Activated naive CD4-positive, alpha-beta T cell treated with anti-CD3 and anti-CD28 coated beads, Interleukin-2, amount 50 U/mL, for 16 hours (primary cell): ENCODE measurements at places on chromosomes 6 and 20.

GRCh38 chr6:135226537-135226936 lies 45.4 kb downstream of the MYB start:
- no peak for DNase-seq

- DNase-seq, result no peak
These were observed 233.6 kb upstream of the ASCC3 start for GRCh38 chr6:101114703-101115102.

GRCh38 chr6:131226459-131227157 lies 91.3 kb downstream of the AKAP7 start:
- DNase-seq, result no peak

- no peak for DNase-seq
These were observed 307.5 kb downstream of the CDKAL1 start for GRCh38 chr6:20841806-20842205.

- peak; percentile 44 for DNase-seq
These were observed 801 bp downstream of the FBXL4 start for GRCh38 chr6:98946879-98947410.

- DNase-seq, result peak; percentile 67
These were observed 30.4 kb downstream of the KCNQ2 start for GRCh38 chr20:63442100-63442493.

DNA sequence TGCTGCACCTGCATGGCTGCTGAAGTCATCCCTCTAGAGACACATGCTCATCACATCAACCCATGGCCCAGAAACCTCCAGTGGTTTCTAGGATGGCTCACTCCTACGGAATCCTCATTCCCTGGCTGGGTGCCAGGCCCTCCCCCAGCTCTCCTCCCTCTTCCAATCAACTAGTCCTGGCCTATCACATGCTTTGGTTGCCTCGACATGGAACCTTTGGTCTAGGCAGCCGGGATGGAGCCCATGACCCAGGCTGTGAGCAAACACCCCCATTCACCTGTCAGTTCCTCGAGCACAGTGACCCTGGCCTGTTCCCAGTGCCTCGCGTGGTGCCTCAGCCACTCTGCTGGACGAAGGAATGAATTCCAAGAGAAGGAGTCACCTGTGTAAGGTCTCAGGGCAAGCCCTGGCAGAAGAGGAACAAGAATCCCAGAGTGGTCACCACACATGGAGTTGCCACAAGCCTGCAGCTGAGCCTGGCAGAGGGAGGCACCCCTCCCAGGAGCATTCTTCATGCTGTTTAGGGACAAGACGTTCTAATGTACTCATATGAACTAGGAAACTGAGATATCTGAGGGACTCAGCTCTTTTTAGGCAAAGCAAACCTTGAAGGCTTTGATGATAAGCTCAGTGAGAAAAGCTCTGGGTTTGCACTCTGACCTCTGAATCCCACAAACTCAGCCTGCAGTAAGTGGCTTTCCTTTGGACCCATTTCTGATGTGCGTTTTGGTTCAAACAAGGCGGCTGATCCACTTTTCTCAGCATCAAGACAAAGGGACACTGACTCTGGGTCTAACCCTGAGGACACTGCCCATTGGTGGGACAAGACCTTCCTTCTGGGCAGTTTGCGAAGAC lies 40.2 kb downstream of the PPP1R3G start:
- no peak for DNase-seq

DNA sequence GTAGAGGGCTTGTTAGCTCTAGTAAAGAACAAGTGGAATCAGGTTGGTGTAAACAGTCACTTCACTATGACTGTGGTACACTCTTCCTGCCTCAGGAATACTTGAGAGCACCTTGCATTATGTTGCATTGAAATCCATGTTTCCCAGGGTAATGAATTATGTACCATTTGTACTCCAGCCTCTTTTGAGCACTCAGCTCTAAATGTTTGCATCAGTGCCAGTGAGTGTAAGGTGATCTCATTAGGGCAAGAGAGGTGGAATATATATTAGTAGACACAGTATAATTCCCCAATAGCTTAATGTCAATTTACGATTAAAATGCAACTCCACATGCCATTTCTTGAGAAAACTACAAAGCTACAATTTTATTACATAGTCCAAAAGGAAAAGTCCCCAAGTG lies 319.6 kb upstream of the POU3F2 start:
- no peak for DNase-seq
